ENCODE measurements at places on chromosomes 6 and 20. TPM values are rescaled to one million over a fixed set of nuclear protein-coding genes. Genes with fewer than 3 reads are reported as not detected.

The KHDRBS2 gene
- not detected for total RNA-seq

The RSPO3 gene
- not detected for total RNA-seq

The EPPIN gene
- not detected for total RNA-seq

The ENPP3 gene
- total RNA-seq = not detected

The NT5E gene
- 108 TPM for total RNA-seq
